Activated B cell treated with CpG ODN at 0.5 μM for 24 hours (primary cell): ENCODE measurements at places on chromosomes 7 and 10. TPM values are rescaled to one million over a fixed set of nuclear protein-coding genes. Genes with fewer than 3 reads are reported as not detected.

The CHST15 gene
- total RNA-seq, result 12.1 and 13.8 TPM in 2 replicates

The NPM3 gene
- 48.1 and 60.7 TPM in 2 replicates for total RNA-seq

The SEMA3A gene
- total RNA-seq, result not detected in 2 replicates

The CACNB2 gene
- not detected in 2 replicates for total RNA-seq

The CFAP46 gene
- total RNA-seq, result 1.6 and 3.7 TPM in 2 replicates

The GPR146 gene
- total RNA-seq, result 6.2 and 6.9 TPM in 2 replicates

GRCh38 chr7:3760651-3761050 lies 459.6 kb downstream of the SDK1 start:
- DNase-seq, result no peak

- DNase-seq, result no peak
Measured at GRCh38 chr10:112752288-112752687, 197.8 kb upstream of the TCF7L2 start.

DNA sequence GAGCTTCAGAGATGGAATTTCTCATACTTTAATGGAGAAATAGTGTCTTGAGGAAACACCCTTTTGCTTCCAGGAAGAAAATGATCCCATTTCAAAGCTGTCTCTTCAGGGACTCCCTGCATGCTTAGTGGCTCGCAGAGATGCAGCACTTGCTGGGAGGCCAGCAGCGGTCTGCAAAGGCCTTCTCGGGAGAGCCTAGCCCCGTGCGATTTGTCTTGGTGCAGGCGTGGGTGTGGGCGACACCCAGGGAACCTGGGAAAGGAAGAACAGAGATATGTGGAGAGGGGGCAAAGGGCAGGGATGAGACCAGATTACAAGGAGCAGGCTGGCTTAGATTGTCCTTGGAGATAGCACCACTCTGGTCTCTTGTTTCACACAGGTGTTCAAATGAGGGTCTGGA lies 352.3 kb upstream of the PODXL start:
- DNase-seq, result no peak

DNA sequence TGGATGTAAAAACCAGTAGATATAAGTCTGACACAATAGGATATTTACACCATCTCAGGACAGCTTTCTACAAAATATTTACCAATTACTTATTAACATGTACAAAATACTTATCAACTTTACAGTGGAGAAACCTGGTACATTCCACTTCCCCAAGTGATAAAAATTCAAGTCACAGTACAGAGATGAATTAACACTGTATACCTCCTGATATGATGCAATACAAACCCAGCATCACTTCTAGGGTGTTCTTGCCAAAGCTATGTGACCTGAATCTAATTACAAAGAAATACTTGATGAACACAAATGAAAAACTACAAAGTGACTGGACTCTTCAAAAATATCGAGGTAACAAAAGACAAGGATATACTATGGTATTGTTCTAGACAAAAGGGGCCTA lies 156.4 kb upstream of the FGFR2 start:
- DNase-seq, result no peak
